Liver (tissue), 10 donors: ENCODE measurements at places on chromosomes 3 and 15.

DNA sequence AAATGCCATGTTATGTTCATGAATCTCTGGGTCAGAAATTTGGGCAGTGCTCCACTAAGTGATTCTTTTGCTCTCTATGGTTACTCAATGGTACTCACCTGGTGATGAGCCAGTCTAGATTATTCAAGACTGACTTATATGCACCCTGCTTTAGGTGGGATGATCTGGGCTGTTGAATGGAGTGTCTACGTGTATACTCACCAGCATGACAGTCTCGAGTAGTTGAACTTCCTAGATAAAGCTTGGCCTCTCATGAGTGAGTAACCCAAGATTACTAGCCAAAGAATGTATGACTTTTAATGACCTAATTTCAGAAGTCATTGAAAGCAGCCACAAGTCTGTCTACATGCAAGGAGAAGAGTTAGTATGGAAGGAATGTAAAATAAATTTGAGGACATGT lies 77.5 kb upstream of the CADM2 start:
- DNase-seq, result no peak

DNA sequence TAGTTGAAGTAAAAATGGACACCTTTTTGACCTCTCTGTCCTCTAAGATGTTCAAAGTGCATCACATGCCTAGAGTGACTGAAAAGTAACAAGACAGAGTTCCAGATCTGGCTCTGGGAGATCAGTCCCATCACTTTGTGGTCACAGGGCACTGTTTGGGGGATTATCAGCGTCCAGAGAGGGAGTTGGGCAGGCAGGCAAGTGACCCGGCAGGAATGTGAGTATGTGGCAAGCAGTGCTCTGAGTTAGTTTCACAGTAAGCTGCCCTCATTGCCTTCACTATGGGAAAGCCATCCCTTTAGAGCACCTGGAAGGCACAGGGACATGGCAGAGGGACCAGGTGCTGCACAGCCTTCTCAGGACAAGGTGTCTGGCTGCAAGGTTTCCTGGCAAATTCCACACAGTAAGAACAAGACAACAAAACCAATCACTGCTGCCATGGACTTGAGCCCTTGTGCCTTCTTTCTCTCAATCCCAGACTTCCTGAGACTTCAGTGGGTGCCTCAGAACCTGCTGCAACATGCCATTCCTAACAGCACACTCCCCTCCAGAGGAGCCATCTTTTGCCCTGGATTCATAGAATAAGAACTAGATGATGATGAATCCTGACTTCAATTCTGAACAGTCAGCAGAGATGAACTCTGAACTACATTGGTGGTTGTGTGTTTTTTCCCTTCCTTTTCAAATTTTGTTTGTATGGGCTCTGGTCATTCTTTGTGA lies 55.2 kb downstream of the TIPARP start:
- no peak for DNase-seq

- no peak for DNase-seq
Observed at GRCh38 chr3:140762746-140763145, 84.9 kb downstream of the TRIM42 start.

GRCh38 chr15:84081391-84082168 lies 154.0 kb upstream of the GOLGA6L4 start:
- DNase-seq, result no peak

- no peak for DNase-seq
Observed at GRCh38 chr3:17459470-17459993, 282.9 kb downstream of the TBC1D5 start.

GRCh38 chr15:66905954-66906353 lies 159.4 kb upstream of the SMAD3 start:
- no peak for DNase-seq

DNA sequence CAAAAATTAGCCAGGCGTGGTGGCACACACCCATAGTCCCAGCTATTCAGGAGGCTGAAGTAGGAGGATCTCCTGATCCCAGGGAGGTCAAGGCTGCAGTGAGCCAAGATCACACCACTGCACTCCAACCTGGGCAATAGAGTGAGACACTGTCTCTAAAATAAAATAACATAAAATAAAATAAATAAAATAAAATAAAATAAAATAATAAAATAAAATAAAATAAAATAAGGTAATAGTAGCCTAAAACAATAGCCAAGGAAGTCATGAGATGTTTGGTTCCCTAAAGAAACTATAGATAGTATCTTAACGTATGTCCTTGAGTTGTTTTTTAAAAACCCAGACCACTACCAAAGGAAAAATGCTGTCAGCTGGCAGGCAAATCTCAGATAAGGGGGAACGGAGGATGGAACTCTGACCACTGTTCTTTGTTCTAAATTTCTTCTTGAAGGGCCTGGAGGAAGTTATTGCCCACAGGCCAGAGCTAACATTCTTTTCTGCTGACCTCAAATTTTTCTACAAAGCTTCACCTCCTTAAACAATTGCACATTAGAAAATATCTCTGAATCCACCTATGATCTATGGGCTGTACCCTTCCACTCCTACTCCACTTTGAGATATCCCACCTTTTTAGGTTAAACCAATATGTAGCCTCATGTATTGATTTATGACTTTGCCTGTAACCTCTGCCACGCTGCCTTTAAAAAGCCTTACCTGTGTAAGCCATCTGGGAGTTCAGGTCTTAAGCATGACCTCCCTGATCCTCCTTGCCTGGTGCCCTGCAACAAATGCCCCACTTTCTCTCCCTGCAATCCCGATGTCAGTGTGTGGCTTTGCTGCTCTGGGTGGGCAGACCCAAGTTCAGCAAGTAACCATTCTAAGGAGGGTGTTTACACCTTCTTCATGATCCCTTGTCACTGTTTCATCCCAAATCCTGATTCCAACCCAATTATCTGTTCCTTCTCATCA lies 126.2 kb upstream of the BHLHE40 start:
- no peak for DNase-seq

DNA sequence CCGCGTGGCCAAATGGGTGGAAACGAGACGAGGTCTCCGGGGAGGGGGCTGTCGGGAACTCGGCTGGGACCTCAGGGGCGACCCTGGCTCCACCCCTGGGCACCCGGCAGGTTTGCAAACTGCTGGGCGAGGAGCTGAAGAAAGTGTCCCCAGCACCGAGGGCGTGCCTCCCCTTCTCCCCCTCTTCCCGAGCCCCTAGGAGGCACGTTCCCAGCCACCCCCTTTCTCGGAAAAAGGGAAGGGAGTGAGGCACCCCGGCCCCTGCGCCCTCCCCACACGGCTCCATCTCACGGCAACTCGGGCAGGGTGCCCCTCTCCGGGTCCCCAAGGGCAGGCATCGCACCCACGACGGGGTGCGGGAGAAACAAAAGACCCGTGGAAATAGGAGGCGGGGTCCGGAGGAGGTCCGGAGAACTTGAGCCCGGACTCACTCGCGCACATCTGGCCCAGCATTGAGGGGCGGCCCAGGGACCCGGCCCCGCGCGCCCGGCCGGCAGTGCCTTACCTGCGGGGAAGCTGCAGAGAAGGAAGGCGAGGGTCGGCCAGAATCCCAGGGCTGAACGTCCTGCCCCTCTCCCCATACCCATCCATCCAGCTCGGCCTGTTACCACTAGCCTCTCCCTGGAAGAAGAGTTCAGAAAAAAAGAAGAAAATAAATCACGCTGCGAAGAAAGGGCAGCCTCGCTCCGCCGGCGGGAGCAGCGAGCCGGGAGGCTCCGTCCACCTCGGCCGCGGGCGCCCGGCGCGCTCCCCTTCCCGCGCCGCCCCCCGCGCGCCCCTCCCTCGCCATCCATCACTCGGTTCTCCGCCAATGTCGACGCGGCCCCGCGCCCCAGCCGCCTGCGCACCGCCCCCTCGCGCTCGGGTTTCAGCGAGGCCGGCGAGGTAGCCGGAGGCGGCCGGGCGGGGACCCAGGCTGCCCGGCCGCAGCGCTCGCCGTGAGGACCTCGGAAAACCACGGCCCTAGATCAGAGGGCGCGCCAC lies 16.3 kb downstream of the RGMA start:
- peak; percentile 53 for DNase-seq

DNA sequence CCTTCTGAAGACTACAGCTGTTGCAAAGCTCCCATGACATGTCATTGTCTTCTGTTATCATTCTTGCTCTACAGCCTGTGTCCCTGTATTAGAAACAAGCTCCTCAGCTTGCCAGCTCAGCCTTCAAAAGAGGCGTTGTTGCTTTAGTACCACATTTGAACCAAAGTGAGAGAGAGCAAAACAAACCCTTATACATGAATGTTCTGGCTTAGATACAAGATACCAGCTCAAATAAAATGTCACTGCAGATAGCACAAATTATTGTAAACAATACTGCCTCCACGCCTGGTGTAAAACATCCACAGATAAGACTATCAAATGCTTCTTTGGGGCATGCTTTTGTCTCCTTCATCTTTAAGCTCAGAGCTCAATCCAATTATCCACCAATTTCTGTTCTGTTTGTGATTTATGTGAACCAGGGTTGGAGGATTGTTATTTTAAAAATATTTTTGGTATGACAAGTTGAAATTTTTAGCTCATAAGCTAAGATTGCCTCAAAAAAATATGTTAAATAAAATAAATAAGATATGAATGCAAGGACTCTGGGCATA lies 403.6 kb upstream of the CDIN1 start:
- DNase-seq, result no peak

- no peak for DNase-seq
Observed at GRCh38 chr3:61192222-61192621, 59.0 kb downstream of the FHIT start.

DNA sequence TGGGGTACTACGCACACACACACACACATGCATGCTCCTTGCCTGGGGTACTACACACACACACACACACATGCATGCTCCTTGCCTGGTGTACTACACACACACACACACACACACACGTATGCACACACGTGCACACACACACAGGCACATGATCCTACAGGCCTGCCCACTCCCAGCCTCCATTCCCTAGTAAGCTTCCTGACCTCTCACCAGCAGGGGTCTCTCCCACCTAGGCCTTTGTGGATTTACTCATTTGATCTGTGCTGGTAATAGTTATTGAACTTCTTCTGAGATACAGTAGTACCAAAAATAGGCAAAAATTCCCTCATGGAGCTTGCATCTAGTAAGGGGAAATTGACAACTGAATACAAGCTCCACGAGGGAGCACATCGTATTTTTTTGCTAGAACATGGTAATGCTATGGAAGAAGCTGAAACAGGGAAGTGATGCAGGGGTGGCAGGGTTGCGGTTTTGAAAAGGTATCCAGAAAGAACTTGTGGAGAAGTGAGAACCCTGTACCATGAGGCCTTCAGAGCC lies 19.1 kb downstream of the TTC21A start:
- no peak for DNase-seq

GRCh38 chr3:24520976-24521419 lies 26.3 kb upstream of the THRB start:
- no peak for DNase-seq

DNA sequence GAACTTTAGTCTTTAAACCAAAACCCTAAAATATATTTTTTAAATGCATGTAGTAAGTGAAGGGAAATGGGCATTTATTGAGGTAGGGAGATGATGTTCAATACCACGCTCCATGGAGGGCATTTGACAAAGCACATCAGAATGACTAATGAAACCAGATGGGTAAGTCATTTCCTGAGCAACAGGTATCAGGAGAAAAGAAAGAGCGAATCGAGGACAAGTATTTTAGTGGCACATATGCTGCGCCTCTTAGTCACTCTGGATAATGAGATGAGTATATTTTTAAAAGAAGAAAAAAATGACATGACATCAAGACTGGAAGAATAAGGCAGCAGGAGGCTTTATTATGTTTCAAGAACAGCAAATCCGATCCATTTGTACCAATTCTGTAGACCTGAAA lies 129.0 kb upstream of the ARHGEF3 start:
- DNase-seq, result no peak

- DNase-seq, result no peak
Observed at GRCh38 chr15:45249125-45249780, 2.8 kb upstream of the SLC28A2 start.

GRCh38 chr15:44340410-44340809 lies 51.9 kb downstream of the GOLM2 start:
- no peak for DNase-seq

GRCh38 chr3:117871934-117872333 lies 1162.4 kb downstream of the TUSC7 start:
- no peak for DNase-seq

GRCh38 chr3:122892118-122892960 lies 97.5 kb downstream of the SLC49A4 start:
- no peak for DNase-seq

GRCh38 chr3:44981220-44981619 lies 5.2 kb downstream of the EXOSC7 start:
- no peak for DNase-seq

DNA sequence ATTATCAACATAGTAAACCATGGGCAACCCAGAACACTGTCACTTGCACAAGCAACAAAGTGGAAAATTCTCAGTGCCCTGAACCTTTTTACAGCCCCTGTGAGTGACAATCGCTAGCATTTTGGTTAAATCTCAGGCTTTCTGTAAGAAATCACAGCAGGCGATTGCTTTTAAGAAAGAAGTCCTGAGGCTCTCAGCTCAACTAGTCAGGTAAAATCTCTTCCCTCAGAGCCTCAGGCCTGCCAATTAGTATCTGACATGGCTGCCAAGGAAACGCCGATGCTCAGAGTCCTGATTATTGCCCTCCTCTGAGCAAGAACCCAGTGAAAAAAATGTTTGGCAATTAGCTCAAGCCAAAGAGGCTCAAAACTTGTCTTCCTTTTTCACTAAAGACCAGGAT lies 530.8 kb downstream of the DIPK2A start:
- DNase-seq, result no peak

GRCh38 chr15:78957416-78958093 lies 12.7 kb upstream of the CTSH start:
- no peak for DNase-seq

DNA sequence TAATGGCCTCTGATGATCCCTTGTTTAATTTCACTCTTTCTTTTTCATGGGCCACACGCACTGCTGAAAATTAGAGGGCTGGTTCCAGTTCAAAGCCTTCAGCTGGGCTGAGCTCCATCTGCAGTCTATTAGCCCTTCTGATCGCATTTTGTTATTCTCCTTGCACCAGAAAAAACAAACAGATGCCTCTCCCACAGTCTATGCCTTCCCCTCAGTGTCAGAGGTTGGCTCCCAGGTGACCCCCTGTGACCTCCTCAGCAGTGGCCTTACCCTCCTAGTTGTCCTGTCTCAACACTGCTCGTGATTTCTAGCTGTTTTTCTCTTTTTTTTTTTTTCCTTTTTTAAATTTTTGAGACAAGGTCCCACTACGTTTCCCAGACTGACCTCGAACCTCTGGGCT lies 77.1 kb upstream of the PRTG start:
- no peak for DNase-seq

- no peak for DNase-seq
Observed at GRCh38 chr3:71111784-71112440, 471.6 kb downstream of the FOXP1 start.

DNA sequence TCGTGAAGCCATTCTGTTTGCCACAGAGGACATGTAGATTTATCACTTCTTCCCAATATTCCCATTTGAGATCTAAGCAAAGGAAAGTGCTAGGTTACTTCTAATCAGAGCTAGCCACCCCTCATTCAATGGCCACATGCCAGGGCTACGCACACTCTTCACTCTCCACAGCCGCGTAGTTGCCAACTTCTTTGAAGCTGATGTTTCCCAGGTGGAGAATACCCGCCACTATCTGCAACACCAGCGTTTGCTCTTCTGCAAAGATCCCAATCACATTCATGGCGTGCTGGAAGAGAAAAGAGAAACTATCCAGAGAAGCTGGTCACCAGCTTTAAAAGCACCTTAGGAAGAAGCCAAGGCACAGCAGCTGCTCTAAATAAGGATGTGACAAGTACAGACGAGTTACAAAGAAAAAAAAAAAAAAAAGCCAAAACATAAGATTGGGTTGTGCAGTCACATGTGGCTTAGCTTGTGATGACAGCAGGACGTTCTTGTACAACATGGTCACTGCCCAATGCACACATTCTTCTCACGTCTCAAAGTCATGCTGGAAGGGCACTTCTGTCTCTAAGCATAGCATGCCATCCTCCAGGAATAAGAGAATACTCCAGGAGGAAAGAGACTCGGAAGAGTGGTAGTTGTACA lies 16.4 kb downstream of the LDHAL6B start:
- no peak for DNase-seq
